ENCODE measurements at places on chromosomes 7 and 10. TPM values are rescaled to one million over a fixed set of nuclear protein-coding genes. Genes with fewer than 3 reads are reported as not detected.

Gene ASZ1
- total RNA-seq = not detected

Gene LDB3
- total RNA-seq = 0.96 TPM

Gene GFRA1
- total RNA-seq = 0.39 TPM

Gene PRRT4
- total RNA-seq = 0.13 TPM

Gene HMX2
- not detected for total RNA-seq

Gene GJC3
- not detected for total RNA-seq

Gene CHST15
- total RNA-seq = 1.7 TPM

Gene RELN
- total RNA-seq = 200 TPM

Gene OPTN
- 107 TPM for total RNA-seq
